ENCODE measurements at places on chromosomes 12 and 14. TPM values are rescaled to one million over a fixed set of nuclear protein-coding genes. Genes with fewer than 3 reads are reported as not detected.

OTX2 gene
- total RNA-seq: 538 TPM

GPR135 gene
- 7.9 TPM for total RNA-seq

TBC1D30 gene
- 17.1 TPM for total RNA-seq

TBX3 gene
- total RNA-seq: 13.9 TPM

SLC7A7 gene
- 4.1 TPM for total RNA-seq

FOXN4 gene
- 3.4 TPM for total RNA-seq

HRK gene
- 0.60 TPM for total RNA-seq

B4GALNT1 gene
- 9.6 TPM for total RNA-seq

C12orf76 gene
- 46.6 TPM for total RNA-seq

LYZ gene
- 104 TPM for total RNA-seq

MIP gene
- 303 TPM for total RNA-seq

MIPOL1 gene
- 45.7 TPM for total RNA-seq

Data from camera-type eye (tissue), 1 donor.